Left ventricle myocardium superior (tissue), 1 donor: ENCODE measurements at places on chromosomes 7 and 10. TPM values are rescaled to one million over a fixed set of nuclear protein-coding genes. Genes with fewer than 3 reads are reported as not detected.

Gene CALD1
- 118 TPM for total RNA-seq

Gene FAM25G
- not detected for total RNA-seq

Gene CALHM3
- total RNA-seq, result not detected

Gene PLAU
- 6.6 TPM for total RNA-seq

Gene NOBOX
- total RNA-seq, result not detected

Gene COBL
- total RNA-seq, result 91.2 TPM

Gene CCL24
- total RNA-seq, result 0.47 TPM

Gene CYP3A7
- not detected for total RNA-seq

DNA sequence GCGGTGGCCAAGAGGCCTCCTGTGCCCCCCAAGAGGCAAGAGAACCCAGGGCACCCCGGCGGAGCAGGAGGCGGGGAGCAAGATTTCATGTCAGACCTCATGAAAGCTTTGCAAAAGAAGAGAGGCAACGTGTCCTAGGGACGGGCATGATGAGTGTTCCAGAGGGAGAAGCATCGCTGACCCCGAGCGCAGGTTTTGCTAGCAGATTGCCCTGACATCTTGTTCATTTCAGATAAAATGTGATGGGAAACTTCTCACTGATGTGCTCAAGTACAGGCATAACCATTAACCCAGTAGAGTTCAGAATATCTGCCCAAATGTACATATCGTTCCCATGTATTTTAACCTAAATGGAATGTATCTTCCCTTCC, 129.2 kb downstream of the APBB1IP start:
- DNase-seq, result no peak

GRCh38 chr10:95792211-95792780, 36.3 kb downstream of the ENTPD1 start:
- no peak for DNase-seq

DNA sequence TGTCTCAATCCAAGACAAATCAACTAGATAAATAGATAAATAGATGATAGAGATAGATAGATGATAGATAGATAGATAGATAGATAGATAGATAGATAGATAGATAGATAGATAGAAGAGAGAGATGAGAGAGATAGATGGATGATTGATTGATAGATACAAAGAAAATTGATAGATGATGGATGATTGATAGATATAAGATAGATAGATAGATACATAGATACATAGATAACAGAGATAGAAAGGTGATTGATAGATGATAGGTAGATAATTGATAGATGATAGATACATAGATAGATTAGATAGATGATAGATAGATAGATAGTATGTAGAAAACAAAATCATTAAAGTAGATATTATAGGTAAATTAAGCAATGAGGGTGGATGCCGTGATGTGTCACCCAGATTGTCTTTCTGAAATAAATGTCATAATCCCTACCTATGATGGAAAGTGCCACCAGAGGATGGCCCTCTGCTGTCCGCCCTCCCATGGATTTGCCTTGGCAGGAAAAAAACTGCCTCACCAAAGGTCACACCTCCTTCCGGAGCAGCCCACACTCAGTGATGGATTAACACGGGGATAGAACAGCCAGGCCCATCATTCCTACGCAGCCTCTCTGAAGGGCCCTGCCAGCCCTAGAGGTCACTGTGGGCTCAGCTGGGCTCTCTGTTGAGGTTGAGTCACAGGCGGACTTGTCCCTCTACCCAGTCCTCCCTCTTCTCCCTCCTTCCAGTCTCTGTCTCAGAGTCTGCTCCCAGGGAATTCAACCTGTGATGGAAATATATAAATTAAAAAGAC, 50.8 kb downstream of the KCNH2 start:
- no peak for DNase-seq

DNA sequence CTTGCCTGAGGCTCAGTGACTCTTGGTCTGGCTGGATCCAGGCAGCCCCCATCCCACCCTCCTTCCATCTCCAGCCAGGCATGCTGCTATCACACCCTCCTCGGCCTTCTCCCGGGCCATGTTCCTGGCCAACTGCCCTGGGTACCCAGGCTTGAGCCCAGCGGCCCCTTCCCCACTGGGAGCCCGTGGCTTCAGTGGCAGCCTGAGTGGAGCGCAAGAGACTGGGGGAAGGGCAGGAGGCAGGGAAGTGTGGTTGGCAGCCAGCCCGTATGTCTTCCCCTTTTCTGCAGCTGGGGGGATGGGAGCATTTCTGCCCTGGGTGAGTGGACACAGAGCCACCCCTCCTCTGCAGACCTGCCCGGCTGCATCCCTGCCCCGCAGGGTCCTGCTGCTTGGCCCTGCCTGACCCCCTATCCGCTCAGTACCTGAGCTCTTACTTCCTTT, 148.5 kb downstream of the ARHGAP22 start:
- DNase-seq, result peak; percentile 70

DNA sequence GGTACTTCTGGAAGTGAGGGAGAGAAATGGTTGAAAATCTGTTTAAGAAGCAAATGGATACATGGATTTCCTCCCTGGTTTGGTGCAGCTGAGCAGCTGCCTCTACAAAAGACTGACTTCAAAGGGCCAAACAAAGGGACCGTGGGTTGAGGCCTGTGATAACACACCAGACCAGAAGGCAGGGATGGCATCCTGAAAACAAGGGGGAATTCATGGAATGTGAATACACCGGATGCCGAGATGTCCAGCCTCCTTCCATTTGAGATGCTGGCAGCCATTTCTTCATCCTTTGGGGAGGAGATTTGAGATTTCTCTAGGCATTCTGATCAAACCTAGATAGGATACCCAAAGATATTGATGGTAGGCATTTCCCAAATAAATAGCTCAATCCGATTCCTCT, 36.9 kb downstream of the TAF3 start:
- DNase-seq, result no peak

- DNase-seq, result peak; percentile 52
Measured at GRCh38 chr10:85657476-85658113, 709.0 kb downstream of the GRID1 start.

DNA sequence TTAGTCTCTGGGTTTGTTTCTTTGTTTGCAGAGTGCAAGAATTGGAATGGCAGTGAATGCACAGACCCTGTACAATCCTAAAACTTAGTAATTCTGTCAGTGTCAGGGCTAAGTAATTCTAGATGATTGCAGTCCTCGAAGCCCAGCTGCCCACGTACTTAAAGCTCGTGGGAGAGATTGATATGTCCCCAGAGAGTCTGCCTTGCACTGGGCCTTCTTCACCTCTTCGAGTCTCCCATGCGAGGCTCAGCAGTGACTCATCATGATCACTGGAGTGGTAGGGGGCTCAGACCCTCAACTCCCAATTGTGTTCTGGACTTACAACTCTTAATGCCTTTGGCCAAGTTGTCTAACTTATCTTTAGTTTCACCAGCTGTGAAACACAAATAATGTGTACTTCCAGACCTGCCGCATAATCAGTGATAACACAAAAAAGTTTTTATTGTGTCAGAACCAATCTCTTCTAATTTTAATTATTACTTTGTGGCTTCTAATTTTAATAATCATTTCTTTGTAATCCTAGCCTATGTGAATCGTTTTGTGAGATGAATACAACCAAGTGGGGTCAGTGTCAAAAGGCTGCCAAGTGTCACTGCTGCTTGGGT, 345.6 kb upstream of the LRGUK start:
- no peak for DNase-seq

DNA sequence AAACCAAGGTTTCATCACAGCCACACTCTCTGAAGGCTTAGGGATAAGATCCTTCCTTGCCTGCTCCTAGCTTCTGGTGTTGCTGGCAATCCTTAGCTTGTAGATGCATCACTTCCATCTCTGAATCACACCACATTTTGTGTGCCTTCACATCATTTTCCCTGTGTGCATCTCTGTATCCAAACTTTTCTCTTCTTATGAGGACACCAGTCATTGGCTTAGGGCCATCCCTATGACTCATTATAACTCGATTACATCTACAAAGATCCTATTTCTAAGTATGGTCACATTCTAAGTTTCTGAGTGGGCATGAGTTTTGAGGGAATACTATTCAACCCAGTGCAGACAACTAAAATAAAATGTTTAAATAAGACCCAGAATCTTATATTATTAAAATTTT, 121.7 kb downstream of the C7orf25 start:
- DNase-seq, result no peak

DNA sequence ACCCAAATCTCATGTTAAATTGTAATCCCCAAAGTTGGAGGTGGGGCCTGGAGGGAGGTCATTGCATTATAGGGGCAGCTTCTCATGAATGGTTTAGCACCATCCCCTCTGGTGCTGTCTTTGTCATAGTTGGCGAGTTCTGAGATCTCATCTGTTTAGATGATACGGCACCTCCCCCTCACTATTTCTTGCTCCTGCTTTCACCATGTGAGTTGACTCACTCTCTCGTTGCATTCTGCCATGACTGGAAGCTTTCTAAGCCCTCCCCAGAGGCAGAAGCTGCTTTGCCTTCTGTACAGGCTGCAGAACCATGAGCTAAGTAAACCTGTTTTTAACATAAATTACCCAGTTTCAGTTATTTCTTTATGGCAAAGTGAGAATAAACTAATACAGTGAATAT, 18.9 kb upstream of the ZNF138 start:
- no peak for DNase-seq

DNA sequence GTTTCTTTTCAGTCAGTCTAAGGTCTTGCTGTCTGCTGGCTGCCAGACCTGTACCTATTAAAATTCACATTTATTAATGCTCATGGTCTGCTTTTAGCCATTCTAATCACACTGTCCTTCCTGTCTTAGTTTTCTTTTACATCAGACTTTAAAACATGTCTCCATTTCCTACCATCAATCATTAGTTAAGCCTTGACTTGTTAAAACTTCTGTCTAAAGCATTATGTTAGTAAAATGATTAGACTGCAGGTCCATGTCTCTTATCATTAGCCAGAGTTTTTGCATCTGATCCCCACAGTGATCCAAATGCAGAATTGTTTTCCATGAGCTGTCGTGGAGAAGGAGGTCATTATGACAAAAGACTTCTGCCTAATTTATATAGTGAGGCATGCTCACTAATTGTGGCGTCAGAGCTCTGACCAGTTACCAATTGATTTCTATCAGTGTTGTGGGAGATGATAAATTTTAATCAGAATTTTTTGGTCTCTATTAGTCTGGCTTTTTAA, 226.5 kb downstream of the DKK1 start:
- no peak for DNase-seq

DNA sequence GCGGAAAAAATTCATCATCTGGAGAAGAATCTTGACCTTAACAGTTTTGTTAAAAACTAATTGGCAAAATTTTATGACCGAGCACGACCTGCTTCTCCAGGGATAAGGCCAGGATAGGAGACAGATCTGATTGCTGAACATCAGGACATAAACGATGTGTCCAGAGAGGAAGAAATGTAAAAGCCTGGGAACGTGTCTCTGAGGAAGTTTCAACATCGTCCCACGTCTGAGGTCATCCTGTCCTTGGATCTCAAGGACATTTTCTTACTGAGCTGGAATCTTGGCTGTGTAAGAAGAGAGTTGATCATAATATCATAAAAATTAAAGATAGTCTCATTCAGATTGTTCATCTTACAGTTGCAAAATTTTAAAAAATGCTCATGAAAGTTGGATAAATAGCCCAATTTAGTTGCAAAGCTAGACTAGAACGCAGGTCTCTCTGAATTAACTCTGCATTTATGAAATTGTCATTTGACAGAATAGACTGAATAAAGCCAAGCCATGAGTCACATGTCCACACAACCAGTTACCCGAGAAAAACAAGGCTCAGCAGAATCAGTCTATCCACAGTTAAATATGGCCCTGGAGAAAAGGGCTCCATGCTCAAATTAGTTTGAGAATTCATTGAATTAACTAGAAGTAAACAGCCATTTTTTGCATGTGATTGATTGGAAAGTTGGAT, 120.0 kb upstream of the EGFR start:
- no peak for DNase-seq

- no peak for DNase-seq
Measured at GRCh38 chr10:125444790-125445189, 238.2 kb downstream of the TEX36 start.

DNA sequence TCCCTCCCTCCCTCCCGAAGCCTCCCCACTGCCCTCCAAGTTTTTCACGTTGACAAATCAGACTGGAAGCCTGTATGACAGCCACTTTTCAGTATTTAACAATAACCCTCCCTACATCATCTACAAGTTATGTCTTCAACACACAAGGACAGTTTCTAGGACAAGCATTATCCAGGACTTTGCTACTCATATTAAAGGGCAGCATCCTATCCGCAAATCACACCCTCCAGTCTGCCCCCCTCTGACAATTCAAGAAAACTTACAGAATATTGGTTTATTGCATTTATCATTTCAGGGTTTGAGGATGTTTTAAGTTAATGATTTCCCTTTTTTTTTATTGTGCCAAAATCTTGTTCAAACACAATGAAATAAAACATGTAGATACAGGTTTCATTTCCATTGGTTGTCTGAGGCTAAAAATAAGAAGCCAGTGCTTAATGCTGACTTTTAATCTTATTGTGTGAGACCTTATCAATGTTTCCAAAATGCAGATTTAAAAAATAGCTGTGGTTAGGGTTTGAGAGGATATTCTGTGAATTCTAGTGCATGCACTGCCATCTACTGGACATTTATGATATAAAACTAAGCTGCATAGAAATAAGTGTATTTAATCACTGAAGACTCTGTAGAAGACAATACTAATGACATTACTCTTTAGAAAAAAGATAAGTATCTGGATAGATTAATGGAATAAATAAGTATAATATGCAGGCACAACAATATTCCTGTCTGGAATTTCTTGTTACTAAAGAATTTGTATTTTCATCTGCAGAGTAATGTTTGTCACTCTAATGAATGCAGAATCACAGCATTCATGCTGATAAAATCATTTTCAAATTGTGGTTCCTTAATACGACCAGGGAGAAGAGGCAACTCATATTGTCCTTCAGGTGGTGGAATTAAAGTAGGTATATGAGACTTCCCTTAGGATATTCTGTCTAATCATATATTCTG, 64.1 kb downstream of the CAV1 start:
- DNase-seq, result no peak

DNA sequence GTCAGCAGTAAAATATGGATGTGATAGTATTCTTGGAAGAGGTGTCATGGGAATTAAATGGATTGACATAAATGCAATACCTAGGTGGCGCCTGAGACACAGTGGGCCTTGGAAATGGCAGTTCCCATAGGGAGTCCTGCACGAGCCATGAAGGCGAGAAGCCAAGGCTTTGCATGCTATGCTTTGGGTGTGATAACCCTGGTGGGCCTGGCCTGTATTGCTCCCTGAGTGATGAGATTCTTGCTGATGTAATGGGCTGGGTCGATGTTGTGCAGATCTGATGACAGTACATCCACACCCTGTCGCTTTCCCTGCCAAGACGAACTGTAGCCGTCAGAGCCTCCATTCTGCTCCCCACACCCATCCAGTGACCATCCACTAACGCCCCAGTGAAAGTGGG, 46.4 kb downstream of the CREB5 start:
- peak; percentile 36 for DNase-seq

GRCh38 chr10:128116851-128117615, 9.2 kb downstream of the MKI67 start:
- DNase-seq, result no peak
